ENCODE measurements at places on chromosomes 11 and 22.

DNA sequence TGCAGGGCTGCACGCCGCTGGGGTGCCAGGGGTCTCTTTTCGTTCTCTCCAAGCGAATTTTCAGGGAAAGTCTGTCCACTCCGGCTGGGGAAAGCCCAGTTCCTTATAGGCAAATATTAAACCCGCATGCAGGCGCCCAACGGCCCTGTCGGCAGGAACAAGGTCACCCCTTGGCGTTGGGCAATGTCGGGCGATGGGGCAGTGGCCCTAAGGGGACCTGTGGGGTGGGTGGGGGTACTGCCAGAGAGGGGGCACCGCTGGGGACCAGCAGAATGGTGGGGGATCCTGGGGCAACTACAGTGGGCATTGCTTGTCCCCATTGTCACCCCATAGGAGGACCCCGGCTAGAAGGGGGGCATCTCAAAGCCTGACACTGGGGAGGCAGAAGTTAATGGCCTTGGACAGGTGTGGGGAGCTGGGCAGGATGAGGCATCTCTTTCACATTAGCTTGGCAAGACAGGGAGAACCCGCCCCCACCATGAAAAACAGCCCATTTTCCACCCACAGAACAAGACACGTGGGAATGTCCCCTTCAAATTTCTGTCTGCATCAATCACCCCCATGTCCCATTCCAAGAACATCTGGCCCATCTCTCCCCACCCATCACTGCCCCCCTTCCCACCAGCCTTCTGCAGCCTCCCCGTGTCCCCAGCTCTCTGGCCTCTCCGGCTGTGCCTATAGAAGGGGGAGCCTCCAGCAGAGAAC, 5.5 kb upstream of the IGF2 start:
- no peak for DNase-seq

DNA sequence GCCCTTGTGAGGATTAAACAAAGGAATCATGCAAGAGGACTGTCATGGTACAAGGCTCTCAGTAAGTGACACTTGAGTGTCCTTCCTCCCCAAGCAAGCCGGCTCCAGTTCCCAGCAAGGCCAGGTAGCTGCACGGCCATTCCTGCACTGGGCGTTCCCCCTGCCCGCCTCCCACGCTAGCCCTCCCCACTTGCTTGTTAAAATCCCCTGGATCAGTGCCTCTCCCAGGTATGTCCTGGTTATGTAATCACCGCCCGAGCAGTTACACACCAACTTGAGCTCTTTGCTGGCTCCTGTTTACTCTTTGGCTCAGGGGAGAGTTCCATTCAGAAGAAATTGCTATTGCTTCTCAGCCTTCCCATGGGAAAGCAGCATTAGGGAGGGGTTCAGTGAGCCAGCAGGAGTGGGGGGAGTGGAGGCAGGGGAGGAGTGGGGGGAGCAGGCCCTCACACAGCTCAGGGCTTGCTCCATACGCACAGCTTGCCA, 19.4 kb upstream of the MYEOV start:
- no peak for DNase-seq

DNA sequence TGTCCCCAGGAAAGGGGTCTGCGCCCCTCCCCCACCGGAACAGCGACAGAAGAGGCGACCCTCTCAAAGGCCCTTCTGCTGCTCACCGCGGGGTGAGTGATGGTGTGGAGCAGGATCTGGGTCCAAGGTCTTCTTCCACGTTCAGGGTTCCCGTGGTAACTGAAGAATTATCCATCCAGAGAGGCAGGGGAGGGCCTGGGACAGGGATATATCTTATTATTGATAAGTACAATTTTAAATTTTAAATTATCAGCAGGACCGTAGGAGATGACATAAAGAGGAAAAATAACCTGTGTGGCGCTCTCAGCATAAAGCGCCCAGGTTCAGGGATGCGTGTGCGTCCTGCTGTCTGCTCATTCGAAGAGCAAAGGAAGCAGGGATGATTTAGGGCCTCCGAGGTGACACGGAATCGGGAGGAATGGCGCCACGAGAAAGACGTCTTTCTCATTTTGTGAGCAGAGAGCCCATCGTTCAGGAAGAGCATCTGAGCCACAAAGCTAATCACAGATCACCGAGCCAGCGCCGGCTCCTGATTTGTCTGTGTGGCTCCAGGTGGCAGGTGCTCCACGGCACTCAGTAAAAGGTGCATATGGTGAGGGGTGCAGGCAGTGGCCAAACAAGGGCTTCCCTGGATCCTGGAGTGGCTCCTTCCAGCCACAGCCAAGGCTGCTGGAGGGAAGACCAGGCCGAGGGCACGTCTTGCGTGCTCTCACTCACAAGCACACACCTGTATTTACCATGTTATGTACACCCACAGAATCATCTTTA, 19.3 kb downstream of the KRTAP5-5 start:
- no peak for DNase-seq

DNA sequence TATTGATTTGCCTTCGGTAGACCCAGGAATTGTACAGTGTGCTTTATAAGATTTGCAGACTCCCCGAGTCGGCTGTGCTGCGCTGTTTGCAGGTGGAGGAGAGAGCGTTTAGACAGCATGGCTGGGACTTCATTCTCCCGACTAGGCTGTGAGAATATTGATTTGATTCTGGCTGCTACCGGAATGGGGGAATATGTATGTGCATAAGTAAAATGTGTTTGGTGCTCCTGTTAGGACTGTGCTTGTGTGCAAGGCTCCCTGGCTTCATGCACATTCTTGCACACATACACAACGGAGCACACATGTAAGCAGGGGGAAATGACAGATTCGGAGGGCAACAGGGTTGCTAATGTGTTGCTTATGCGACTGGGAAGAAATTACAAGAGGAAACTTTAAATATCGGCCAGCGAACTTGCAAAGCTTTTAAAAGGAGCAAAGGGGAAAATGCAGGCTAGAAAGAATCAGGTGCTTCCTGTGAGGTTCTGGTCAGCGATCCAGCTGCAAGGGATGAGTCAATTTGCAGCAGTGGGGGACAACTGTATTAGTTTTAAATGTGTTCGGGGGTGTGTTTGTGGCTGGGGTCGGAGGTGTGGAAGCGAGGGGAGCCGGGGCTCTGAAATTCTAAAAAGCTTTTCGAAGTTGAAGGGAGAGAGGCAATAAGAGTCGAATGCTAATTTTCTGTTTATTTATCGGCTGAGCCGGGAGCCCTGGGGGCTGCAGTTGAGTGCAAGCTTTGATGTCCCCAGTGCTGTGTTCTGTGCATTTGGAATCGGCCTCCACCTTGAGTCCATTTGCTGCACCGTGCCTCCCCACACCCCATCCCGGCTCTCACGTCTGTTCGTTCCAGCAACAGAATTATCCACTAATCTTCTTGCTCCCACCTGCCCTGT, 731 bp downstream of the NTM start:
- no peak for DNase-seq

DNA sequence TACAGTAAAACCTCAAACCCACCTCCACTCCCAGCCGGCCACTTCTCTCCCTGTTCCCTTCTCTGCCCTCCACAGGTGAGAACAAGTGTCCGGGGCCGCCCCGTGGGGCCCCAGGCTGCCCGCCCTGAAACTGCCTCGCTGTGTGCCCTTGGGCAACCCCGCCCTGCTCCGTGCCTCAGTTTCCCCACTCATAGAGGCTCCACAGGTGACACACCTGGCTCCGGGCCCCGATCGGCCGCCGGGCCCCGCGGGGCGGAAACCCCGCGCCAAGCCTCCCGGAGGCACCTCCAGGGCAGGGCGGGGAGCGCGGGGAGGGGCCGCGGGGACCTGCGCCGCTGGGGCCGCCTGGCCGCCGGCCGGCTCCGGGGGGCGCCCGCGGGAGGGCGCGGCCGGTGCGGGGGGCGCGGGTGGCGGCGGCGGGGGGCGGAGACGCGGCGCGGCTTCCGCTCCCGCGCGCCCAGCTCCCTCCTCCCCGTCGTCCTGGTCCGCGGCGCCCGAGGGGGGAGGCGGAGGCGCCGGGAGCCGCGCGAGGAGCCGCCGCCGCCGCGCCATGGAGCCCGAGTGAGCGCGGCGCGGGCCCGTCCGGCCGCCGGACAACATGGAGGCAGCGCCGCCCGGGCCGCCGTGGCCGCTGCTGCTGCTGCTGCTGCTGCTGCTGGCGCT, at the start of gene LRP5:
Gene LRP5 (plus strand): TSS at position 475 of the 663 bp plus-strand sequence. CDS start 124 bp downstream, at position 599.
- peak; percentile 33 for DNase-seq
